NCI-H510A (cell line): ENCODE measurements at places on chromosomes 3 and 15.

- DNase-seq: no peak
These were observed 111.6 kb downstream of the GREM1 start for GRCh38 chr15:32829436-32829835.

- peak; percentile 19 for DNase-seq
These were observed 54.7 kb downstream of the FAM81A start for GRCh38 chr15:59492389-59493377.

- no peak for DNase-seq
These were observed 1.3 kb downstream of the KLF15 start for GRCh38 chr3:126355777-126356372.

DNA sequence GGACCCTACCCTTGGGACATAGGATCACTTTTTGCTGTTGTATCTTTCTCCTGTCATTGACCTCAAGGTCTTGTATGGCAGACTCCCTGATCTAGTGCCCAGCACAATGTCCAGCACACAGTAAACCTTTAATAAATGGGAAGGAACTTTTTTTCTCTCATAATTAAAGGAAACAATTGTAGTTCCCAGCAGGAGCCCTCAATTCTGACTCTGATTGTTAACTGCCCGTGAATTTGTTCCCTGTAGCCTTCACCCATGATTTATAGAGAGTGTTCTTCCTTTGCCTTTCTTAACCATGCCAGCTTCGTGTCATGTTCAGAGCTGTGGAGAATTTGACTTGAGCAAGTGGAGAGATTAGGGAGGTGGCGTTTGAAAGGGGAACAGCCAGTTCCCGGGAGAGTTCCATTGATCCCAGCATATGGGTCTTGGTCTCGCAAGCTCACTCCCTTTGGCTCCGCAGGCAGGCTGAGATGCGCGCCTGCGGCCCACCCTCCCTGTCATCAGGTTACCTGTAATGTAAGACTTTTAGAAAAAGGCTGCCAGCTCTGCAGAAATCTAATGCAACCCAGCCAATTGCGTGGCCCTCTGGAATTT, 182.6 kb downstream of the TP63 start:
- no peak for DNase-seq

GRCh38 chr15:31733424-31733823, 296.9 kb upstream of the CHRNA7 start:
- no peak for DNase-seq

GRCh38 chr3:183921096-183921495, 36.4 kb upstream of the PARL start:
- no peak for DNase-seq

DNA sequence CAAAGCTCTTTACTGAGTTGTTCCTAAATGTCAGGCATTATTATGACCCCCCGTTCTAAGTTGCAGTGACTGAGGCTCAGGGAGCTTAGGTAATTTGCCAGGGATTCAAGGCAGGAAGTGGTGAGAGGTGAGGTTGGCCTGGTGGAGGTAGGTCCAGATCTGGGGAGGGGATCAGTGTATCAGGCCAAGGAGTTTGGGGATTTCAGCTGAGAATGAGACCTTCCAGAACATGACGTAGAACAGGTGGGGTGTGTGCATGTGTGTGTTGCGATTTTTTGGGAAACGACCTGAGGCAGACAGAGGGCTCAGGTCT, 41.1 kb upstream of the MRPS22 start:
- DNase-seq: no peak

DNA sequence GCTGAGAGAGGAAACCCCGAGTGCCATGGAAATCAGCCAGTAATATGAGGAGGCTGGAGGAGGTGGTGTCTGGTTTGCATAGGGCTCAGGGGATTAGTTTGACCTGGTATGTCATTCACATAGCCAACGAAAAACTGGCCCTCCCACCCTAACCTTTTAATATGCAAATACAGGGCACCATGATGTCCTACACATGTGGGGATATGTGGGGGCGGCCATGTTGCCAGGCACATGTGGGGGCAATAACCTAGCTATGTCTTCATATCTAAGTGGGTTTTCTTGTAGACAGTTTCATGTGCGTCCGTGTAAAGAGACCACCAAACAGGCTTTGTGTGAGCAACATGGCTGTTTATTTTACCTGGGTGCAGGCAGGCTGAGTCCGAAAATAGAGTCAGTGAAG, 110.1 kb downstream of the MOBP start:
- DNase-seq: no peak

- no peak for DNase-seq
These were observed 82.0 kb downstream of the GPR156 start for GRCh38 chr3:120203016-120203415.

GRCh38 chr3:37279236-37279635, 104.9 kb upstream of the LRRFIP2 start:
- DNase-seq: no peak

GRCh38 chr3:190526787-190527762, 13.2 kb downstream of the IL1RAP start:
- no peak for DNase-seq

DNA sequence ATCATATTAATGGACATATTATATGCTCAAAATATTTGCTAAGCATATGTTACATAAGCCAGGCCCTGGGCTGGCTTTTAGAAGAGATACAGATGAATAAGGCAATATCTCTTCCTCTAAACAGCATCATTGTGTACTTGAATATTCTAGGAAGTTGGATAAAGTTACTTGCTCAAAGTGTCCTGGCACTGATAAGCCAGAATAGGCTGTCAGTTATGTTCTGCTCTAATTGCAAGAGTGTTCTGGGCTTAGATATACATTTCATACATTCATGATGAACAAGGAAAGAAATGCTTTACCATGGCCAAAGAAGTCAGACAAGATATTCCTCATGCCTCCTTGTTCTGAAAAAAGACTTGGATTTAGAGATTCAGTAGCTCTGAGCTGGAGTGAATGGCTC, 40.7 kb downstream of the KBTBD12 start:
- DNase-seq: no peak

DNA sequence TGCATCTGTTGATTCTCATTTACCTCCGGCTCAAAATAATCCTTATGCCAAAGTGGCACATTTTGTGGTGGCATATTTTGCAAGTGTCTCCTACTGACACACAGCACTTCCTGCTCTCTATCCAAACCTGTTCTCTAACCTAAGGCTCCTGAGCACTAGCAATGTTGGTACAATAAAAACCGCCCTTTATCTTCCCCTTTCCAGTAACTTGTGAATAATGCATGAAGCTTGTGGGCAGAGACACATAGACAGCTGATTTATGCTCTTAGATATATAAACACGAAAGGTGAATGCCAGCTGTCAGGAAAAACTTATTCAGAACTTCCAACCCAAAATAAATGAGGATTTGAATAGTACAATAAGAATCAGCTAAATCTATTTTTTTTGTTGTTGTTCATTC, 34.6 kb upstream of the ARPIN start:
- DNase-seq: no peak

DNA sequence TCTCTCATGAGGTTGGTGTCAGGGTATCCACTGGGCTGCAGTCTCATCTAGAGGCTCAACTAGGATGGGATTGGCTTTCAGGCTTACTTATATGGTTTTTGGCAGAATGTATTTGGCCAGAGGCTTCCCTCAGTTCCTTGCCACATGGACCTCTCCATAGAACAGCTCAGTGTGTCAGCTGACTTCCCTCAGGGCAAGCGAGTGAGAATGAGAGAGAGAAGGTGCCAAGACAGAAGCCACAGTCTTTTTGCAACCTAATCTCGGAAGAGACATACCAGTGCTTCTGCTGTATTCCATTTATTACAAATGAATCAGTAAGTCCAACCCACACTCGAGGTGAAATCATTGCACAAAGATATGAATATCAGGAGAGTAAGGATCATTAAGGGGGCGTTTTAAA, 129.2 kb downstream of the CCNL1 start:
- no peak for DNase-seq

GRCh38 chr3:159260049-159260662, 458.3 kb downstream of the MFSD1 start:
- peak; percentile 16 for DNase-seq

- no peak for DNase-seq
These were observed 35.7 kb upstream of the APEH start for GRCh38 chr3:49638445-49638844.

- DNase-seq: no peak
These were observed 13.0 kb upstream of the SLC28A1 start for GRCh38 chr15:84871428-84871985.

GRCh38 chr3:30657914-30658313, 51.5 kb downstream of the TGFBR2 start:
- no peak for DNase-seq

- DNase-seq: no peak
These were observed 111.6 kb downstream of the KBTBD8 start for GRCh38 chr3:67109651-67110204.

DNA sequence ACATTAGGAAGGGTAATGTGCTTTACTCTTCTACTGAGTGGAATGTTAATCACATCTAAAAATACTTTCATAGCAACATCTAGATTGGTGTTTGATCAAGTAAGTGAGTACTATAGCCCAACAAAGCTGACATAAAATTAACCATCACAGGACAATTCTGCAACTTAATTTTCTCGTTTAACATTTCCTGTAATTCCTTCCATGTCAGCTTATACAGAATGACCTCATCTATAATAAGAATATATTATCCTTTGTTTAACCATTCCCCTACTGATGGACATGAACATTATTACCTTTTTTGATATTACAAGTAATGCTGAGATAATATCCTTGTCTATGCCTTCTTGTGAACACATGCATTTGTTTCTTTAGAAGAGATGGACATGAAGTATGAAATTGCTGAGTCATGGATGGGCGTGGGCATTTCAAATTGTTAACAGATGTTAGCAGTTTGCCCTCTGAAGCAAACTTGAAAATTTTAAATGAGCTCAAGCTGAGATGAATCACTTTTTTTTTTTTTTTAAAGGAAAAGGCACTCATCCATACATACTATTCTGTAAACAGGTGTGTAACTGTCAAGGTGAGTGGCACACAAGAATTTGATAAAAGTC, 85.1 kb downstream of the OXNAD1 start:
- no peak for DNase-seq

- DNase-seq: no peak
These were observed 28.8 kb downstream of the GOLGA6A start for GRCh38 chr15:74053517-74053916.

- DNase-seq: peak; percentile 85
These were observed 11.7 kb downstream of the ABCC5 start for GRCh38 chr3:184005941-184006507.

DNA sequence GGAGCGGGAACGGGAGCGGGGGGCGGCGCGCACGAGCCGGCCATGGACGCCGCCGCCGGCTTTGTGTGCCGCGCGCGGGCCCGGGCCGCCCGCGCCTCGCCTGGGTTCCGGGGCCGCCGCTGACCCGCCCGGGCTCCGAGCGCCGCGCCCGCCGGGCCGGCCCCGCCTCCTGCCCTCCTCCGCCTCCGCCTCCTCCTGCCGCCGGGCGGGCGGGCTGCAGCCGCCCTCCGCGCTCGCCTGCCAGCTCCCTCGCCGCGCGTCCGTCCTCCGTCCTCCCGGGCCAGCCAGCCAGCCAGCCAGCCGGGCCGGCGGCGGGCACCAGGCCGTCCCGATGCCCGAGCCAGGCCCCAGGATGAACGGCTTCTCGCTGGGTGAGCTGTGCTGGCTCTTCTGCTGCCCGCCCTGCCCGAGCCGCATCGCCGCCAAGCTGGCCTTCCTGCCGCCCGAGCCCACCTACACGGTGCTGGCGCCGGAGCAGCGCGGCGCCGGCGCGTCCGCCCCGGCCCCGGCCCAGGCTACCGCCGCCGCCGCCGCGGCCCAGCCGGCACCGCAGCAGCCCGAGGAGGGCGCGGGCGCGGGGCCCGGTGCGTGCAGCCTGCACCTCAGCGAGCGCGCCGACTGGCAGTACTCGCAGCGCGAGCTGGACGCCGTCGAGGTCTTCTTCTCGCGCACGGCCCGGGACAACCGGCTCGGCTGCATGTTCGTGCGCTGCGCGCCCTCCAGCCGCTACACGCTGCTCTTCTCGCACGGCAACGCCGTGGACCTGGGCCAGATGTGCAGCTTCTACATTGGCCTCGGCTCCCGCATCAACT, at the start of gene ABHD17C:
ABHD17C (plus strand) TSS at position 212 of the 812 bp plus-strand sequence; CDS start at position 332, 120 bp downstream.
- DNase-seq: peak; percentile 25

DNA sequence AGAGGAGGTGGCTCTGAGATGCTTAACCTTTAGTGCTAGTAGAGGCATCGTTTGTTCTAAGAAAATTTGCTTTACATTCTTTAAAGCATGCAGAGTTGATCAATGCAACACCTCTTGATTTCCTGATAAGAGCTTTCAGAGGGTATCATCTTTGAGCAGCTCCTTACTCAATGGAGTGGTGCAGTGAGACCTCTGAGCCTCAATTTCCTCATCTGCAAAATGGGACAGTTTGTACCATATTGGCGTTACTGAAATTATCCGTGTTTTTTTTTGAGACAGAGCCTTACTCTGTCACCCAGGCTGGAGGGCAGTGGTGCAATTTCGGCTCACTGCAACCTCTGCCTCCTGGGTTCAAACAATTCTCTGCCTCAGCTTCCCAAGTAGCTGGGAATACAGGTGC, 1.6 kb upstream of the TMEM42 start:
- DNase-seq: no peak

GRCh38 chr15:44381236-44381635, 46.2 kb upstream of the CTDSPL2 start:
- DNase-seq: no peak

DNA sequence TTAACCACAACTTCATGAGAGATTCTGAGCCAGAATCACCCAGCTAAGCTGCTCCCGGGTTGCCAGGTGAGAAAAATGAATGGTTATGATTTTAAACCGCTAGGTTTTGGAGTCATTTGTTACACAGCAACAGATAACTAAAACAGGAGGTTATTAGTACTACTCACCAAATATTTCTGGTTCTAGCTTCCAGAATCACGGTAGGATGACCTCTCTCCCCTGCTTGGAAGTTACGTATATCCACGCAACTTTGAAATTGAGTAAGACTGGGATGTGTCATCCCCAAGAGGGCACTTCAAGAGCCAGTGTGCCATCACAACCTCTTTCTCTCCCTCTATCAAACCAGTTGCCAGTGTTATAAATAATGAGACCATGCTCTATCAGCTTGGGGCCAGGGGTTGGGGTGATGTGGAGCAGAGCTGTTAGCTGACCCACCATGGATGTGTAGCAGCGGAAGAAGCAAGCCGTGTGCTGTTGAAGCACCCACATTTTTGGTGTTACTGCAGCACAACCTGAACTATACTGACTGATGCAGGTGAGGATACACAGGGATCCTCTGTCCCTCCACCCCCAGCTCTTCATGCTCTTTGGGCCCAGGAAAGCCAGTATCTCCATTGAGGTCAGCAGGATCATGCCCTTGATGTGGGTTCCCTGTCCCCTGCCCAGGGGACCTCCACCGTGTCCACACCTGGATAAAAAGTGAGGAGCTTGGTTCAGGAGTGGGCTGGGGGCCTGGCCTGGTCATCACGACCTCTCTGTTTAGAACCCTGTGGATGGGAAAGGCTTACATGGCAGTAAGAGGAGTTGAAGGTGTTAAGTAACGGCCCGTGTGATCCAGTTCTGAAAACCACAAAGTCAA, 19.4 kb upstream of the ALDH1A3 start:
- DNase-seq: no peak

DNA sequence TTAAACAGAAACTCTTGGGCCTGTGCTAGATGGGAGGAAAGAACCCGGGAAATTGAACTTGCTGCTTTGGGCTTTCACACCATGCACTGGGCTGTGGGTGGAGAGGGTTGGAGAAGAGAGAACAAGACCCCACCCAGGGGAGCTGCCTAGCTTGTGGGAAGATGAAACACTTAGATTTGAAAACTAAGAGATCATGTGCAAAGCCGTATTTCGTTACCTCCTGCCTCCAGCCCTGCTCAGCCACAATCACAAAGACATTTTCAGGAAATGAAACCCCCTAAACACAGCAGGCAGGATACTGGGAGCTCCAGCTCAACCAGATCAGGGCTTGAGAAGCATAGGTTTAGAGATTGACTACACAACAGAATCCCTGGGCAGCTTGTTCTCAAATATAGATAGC, 183.0 kb upstream of the C2CD4B start:
- DNase-seq: no peak

- no peak for DNase-seq
These were observed 9.3 kb downstream of the ZPLD1 start for GRCh38 chr3:102444101-102444500.
